ENCODE measurements at places on chromosomes 7 and 10.
A peak's percentile ranks its signal among the peaks of the same experiment; 100 is the strongest.

- DNase-seq: no peak
Observed at GRCh38 chr10:122702275-122702674, 2.6 kb upstream of the C10orf120 start.

- DNase-seq: peak; percentile 42
Observed at GRCh38 chr10:79057481-79058275, 11.1 kb upstream of the ZMIZ1 start.

- no peak for DNase-seq
Observed at GRCh38 chr10:27578316-27578715, 74.2 kb downstream of the RAB18 start.

DNA sequence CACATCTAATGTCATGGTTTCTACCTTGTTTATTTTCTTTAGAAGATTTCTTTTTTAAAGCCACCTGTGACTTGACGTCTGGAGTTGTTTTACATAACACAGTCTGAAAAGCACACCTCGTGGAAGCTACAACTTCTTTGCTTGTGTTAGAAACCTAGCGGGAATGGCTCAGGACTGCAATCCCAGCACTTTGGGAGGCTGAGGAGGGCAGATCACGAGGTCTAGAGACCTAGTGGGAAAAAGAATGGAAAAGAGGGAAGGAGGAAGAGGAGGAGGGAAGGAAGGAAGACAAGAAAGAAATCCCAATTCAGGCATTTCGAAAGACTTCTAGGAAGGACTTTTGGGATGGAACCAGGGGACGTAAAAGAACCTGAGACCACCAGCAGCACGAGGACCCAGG is 146.3 kb upstream of the CELF2 start:
- DNase-seq: no peak

GRCh38 chr10:127694580-127695193 is 42.3 kb upstream of the FOXI2 start:
- peak; percentile 96 for DNase-seq

DNA sequence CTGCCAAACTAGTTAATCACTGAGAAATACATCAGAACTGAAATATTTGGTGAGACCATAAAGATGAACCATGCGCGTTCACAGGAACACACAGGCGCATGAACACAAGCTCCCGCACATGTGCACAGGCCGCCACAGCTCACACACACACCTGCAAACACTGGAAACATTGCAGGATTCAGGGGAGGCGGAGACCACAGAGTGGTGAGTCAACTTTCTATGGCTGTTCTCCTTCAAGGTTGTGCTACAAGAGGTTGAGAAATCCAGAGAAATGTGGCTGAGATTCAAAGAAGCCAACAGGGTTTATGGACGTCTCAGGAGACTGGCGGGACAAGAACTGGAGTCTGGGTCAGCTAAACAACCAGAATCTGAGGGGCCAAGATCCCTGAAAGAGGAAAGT is 17.8 kb downstream of the ESYT2 start:
- no peak for DNase-seq

DNA sequence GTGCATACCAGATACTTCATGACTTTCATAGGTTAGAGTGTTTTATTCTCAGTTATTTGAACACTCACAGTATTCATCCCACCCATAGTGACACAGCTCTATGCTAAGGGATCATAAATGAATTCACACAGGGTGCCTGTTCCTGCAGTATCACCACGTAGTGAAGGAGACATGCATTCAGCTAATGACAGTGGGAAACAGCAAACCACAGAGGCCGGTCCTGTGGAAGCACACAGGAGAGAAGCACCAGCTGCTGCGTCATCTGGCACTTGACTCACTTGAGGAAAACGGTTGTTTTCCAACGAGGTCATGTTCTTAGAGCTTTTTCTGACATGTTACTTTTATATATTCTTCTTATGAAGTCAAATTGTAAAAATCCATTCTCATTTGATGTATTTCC is 73.0 kb downstream of the UBE3C start:
- no peak for DNase-seq

GRCh38 chr10:99777918-99778714 is 4.3 kb upstream of the ABCC2 start:
- peak; percentile 58 for DNase-seq

DNA sequence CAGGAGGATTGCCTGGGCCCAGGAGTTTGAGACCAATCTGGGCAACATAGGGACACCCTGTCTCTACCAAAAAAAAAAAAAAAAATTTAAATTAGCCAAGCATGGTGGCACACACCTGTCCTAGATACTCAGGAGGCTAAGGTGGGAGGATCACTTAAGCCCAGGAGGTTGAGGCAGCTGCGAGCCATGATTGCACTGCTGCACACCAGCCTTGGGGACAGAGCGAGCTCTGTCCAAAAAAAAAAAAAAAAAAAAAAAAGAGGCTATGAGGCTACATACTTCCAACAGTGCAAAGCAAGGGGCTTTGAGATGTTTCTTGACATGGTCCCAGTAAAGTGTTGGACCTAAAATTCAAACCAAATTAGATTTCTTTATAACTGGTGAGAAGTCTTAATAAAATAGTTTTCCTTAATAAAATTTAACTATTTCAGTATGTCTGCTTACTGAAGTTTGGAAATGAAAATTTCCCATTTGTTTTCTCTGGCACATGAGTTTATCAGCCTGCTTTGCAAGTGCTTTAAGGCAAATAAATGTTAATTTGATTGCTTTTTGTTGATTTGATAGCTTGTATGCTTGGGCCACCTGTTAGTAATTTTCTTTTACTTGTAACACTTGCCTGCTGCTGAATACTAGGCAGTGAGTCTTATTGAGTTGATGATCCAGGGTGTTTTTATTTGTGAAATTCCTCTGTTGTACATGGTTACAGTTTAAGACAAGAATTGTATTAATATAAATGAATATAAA is 16.1 kb downstream of the CALU start:
- DNase-seq: no peak

DNA sequence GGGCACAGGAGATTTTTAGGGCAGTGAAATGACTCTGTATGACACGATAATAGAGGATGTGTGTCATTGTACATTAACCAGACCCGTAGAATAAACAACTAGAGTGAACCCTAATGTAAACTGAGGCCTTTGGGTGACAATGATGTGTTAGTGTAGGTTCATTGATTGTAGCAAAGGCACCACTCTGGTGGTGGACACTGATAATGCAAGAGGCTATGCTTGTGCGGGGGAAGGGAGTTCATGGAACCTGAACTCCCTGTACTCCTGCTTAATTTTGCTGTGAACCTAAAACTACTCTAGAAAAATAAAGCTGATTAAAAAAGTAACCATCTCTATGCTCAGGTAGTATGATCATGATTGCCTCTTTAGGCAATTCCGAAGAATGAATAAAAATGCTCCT is 96.3 kb upstream of the VIPR2 start:
- no peak for DNase-seq

DNA sequence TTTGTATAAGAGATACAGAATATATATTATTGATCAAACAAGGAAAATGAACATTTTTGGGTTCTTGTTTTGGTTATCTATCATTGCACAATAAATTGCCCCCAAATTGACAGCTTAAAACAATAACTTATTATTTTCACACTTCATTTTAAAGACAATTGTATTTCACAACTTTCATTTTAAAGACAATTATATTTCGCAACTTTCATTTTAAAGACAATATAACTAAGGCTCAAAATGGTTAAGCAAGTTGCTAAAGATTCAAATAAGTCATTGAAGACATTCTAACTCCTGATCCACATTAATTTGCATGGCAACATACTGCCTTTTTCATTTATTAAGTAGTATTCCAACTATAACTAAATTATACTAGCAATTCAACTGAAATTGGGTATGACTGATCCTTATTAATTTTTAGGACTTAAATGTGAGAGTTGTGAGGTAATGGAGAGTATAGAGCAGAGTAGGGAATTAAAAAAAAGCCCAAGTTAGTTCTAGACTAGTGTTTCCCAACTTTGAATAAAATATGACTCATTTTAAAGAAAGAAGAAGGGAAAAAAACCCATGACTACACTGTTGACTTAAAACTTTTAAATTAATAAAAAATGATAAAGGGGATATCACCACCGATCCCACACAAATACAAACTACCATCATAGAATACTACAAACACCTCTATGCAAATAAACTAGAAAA is 9.9 kb upstream of the STEAP2 start:
- DNase-seq: no peak

DNA sequence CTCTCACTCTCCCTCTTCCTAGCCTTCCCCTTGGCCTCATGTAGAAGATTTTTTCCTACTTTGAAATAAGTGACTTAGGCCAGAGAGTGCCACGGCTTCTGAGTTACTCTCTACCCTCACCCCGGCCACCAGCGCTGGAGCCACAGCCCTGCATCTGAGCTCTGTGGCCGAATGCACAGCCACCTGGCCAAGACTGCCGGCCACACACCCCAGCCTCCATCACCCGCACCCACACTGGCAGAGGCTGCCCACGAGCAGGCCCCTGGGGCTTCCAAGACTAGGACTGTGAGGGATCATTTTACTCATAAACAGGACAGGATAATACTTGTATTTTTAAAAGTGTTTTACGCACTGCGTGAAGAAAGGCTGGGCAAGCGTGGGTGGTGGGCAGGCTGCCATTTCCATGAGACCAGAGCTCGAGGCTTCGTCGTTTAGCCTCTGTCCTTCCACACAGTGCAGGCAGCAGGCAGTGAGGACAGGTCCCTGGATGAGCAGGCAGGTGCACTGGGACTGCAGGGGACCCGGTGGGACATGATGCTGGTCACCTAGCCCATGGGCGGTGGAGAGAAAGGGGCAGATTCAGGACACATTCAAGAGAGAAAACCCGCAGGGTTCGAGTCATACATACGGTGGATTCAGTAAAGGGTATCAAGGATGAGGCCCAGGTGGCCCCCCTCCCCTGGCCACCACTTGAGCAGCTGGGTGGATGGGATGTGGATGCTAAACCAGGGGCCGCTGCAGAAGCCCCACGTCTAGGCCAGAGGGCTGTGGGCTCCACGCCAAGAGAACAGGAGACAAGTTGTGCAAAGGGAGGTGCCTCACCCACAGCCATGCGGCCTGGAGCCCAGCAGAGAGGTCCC is 35.5 kb upstream of the RNF32 start:
- DNase-seq: no peak

DNA sequence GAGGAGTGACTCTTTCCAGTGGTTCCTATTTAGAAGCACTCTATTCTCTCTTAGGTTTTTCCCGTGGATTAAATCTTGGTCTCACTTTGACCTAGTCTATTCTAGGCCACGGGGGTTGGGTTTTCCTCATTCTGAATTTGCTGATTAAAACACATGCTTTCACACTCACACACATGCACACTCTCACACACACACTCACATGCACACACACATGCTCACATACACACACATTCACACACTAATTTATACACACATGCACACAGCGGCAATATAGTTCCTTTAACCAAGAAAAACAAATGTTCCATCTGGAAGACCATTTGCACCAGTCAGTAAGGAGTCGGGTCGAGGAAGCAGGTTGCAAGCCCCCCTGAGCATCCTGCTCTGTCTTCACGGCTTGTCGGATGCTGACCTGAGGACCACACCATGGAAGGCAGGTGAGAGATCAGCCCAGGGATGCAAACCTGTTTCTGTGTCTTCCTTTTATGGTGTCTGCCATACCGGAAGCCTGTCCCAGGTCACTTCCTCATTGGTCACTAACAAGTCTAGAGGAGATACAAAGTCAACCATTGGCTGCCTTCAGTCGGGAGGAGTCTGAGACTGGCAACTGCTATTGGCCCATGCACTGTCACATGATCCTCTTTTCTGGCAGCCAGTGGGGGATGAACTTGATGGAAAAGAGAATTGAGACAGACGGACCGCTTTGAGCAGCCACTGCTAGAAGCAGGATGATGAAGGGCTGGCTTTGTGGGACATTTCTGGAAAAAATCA is 330.8 kb downstream of the FGFR2 start:
- DNase-seq: no peak

DNA sequence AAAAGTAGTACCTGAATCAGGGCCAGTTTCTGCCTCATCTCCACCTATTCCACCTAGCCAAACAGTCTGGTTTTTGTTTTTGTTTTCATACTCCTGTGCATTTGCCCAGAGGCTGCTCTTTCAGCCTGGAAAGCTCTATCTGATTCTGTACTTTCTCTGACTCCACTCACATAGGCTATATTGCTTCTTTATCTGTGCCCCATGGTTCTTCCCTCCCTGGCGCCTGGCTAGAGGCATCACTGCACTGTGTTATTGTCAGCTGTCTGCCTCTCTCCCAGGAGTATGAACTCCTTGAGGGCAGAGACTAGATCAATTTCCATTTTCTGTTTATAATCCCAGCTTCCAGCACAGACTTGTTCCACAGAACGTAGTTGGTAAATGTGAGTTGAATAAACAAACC is 5.1 kb upstream of the LMOD2 start:
- DNase-seq: no peak

DNA sequence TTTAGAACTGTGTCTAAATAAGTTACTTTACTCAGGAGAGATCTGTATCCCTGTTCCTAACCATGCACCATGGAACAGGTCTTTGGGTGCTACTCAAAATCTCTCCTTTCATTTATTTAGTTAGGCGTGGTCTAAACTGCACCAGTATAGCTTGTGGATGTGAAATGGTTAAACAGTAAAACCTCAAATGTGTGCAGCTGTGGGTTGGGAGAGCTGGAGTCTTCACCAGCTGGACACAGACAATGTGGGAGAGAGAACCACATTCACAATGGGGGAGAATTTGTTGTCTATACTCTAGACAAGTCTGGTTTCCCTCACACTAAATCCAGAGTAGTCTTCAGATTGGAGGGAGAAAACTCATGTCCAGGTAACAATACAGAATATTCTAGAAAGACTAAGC is 31.2 kb upstream of the IKZF1 start:
- no peak for DNase-seq

- no peak for DNase-seq
Observed at GRCh38 chr7:48887500-48887899, 36.8 kb upstream of the CDC14C start.

DNA sequence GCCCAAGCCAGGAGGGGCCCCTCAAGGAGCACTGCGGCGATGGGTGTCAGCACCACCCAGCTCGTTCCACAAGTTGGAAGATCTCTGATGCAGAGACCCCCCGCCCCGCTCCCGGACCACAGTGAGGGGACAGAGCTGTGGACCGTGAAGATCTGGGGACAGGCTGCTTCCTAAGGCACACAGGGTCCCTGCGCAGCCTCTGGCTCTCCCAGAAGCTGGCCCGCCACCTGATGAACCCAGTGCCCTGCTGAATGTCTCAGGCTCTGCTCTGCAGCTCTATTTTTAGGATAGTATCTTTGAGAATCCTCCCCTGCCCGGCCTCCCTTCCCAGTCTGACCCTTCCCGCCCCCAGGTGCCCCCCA is 29.7 kb downstream of the GBX1 start:
- no peak for DNase-seq

DNA sequence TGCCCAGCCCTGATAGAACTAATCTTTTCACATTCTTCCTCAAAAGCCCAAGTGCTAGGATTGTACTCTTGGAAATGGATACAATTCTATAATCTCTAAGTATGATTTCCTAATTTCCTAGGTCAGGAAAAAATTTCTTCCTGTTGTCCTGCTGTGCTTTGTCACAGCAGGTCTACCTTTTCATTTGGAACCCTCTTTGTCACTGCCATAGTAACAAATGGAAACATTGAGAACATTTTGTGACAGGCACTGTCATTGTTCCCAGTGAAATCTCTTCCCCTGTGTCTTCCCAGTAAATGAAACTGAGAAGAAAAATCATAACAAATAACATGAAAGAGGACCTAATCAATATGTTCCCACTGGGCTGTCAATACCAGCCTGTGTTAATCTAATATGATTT is 150.9 kb upstream of the KAT6B start:
- DNase-seq: no peak

GRCh38 chr7:36306722-36307121 is 82.9 kb upstream of the ANLN start:
- DNase-seq: no peak

All from endodermal cell (in vitro differentiated cells).